Activated gamma-delta T cell treated with Interleukin-2 at 50 U/mL for 16 hours (primary cell): ENCODE measurements at places on chromosomes 7 and 10.
A peak's percentile ranks its signal among the peaks of the same experiment; 100 is the strongest.

DNA sequence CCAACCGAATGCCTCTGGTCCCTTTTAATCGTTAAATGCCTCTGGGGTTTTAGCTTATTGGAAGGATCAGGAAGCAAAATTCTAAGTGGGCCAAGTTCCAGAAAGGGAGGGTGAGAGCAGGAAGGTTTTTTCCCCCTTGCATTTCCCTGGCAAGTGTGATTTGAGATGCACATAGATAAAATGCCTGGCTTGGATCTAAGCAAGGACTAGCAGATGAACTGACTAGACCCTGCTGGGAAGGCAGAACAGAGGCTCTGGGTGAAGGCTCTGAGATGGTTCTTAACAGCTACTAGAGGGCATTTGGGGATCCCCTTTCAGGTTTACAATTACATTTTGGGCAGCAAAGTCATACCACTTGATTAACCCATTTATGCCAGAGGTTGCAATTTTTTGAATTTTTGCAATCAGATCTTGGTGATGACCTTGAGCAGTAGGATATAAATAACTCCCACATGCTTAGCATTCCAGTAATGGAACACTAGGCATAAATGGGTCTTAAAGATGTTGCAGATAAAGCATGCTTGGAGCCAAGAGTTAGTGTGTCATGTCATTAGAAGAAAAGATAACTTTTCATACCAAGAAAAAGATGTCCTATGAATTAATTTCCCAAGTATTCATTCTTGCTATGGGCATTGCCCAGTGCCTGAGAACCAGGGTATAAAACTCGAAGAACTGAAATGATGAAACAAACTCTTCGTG lies 205.9 kb downstream of the SEC23IP start:
- no peak for DNase-seq

- no peak for DNase-seq
These were observed 10.0 kb upstream of the LRRC4 start for GRCh38 chr7:128041203-128041602.

DNA sequence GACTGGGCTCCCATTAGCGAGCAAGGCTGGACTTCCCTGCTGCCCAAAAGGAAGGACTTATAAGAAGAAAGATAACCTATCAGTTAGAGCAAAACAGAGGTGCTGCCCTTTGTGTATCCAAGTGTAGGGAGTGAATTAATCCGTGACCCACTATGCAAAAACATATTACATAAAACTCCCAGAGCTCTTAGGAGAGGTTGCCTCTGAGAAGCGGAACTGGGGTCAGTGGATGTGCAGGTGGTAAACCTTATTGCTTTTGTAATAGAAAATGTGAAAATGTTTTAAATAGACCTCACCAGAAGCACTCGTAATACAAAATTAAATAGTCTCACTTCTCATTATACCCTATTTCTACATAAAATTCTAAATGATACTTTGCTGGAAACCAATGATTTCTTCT lies 17.1 kb upstream of the IL6 start:
- DNase-seq = no peak

GRCh38 chr7:1234881-1235500 lies 2.3 kb downstream of the UNCX start:
- DNase-seq = no peak

DNA sequence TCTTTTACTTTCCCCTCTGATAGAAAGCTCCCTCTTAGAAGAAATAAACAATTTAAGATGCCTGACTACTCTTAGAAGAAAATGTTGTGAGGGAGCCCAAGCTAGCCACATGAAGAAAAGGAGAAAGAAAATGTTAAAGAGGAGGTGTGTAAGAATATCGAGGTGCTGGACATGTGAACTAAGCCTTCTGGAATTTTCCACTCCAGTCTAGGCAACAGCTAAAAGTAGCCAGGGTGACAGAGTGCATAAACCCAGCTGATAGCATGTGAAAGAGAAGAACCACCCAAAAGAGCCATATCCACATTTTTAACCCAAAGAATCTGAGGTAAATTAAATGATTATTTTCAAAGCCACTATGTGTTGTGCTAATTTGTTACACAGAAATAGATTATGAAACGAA lies 1690.6 kb upstream of the LRRTM3 start:
- DNase-seq = no peak

DNA sequence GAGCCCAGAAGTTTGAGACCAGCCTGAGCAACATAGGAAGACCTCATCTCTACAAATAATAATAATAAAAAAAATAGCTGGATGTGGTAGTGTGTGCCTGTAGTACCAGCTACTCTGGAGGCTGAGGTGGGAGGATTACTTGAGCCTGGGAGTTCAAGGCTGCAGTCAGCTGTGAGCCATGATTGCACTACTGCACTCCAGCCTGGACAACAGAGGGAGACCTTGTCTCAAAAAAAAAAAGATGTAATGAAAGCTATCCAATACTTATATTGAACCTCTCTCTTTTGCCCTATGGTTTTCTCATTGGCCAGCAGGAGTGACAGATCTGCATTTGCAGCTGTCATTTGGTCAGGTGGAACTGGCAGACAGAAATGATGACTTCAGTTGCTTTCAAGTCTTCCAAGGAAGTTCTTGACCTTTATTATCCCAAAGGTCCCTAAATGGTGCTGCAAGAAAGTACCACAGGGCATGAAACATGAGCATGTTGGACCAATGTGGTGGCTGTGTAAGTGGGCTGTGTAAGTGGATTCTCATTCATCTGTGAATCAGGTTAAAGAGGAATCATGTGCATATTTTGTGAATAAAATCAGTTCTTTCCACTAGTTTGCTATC lies 99.4 kb downstream of the CALD1 start:
- DNase-seq = no peak

DNA sequence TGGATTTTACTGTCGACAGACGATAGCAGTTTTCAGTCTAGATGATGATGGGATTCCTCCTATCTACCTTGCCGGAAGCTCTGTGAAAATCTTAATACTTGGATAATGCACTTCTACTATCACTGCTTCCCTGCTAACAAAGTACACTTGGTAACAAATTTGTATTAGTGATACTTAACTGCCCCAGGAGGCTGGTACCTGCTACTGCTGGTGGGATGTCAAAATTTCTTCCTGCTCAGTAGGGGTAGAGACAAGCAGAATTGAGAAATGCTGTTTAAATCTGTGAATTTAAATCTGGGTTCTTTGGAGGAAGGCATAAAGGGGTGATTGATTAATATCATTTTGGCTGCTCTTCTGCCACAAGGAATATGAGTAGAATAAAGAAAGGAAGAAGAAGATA lies 99.8 kb upstream of the STRIP2 start:
- no peak for DNase-seq

DNA sequence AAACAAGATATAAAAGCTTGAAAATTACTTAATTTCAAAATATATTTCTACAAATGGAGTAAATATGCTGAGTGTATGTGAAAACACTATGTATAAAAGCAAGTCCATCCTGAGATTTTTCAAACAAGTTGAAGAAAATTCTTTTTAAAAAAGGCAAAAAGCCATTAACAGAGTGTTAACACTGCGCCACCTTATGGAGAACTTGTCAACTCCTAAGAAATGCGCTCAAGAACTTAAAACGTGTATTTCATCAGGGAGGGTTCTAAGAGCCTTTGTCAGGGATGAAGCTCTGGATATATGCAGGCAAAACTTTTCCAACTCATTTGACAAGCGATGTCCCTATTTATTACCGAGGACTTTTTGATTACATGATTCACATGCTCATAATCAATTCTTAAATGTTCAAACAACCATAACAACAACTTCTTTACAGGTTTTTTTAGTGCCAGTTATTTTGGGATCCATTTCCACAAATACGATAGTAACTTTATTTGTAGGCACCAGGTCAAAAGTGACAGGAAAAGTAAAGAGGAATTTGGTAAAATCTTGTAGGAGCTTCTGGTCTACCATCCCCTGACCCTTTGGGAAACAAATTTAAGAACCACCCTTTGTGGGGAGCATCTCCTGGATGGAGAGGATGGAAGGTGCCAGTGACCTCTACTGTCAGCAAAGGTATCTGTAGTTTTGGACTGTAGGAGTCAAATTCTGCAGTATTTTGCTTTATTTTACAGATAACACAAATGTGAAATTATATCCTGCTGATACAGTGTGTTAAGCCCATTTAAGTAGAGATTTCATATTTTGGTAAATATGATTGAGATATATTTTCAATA lies 23.2 kb downstream of the CALCR start:
- no peak for DNase-seq

- no peak for DNase-seq
These were observed 51.9 kb downstream of the AOC1 start for GRCh38 chr7:150904011-150904909.

GRCh38 chr10:76711222-76711997 lies 926.2 kb downstream of the KCNMA1 start:
- no peak for DNase-seq

- DNase-seq = no peak
These were observed 1.4 kb upstream of the RTKN2 start for GRCh38 chr10:62270020-62270419.

DNA sequence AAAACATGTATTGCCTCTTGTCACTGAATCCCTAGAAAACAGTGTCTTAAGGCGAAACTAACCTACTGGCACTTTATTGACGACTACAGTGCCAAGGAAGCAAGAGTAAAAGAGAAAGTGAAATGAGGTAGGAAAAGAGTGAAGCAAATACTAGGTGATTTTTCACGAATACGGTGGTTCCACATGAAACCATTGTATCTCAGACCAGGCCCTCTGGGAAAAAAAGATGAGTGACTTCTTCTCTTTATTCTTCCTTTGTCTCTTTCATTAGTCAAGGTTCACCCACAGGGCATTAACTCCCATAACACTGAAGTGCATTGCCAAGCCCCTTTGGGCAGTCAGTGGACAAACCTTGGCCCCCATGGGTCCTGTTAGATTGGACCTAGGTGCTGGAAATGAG lies 16.2 kb upstream of the MACC1 start:
- no peak for DNase-seq

- DNase-seq = peak; percentile 45
These were observed 67.9 kb upstream of the PDZD8 start for GRCh38 chr10:117442944-117443685.

- DNase-seq = no peak
These were observed 55.4 kb downstream of the FAM241B start for GRCh38 chr10:69685426-69685801.

GRCh38 chr10:130160775-130161174 lies 24.6 kb downstream of the GLRX3 start:
- no peak for DNase-seq

DNA sequence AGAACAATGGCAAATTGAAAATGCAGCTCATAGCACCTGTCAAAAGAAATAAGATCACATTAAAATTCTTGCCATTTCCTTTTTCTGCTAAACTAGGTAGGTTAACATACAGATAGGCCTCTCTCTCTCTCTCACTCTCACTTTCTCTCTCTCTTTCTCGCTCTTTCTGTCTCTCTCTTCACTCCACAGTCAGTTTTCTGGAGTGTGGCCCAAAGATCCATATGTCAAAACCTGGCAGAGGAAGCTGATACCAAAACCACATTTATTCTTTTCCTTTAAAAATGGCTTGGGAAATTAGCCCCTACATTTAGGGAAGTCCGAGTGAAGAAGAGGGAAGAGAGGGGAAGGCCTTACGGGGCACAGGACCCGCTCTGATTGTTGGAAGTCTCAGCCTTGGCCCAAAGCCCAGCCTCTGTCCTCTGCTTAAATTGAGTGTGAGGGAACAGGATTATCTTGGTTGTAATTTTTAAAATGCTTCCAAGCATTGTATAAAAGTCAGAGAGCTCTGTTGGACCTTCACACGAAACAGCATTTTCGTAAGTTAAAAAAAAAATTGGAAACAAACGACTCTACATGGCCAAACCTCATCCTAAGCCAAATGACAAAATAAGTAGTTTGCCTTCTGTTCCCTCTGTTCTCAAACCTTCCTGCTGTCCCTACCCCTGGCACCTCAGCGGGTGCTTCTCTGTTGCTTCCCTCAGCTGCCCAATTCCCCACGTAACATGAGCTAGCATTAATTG lies 83.2 kb downstream of the FRMD4A start:
- DNase-seq = no peak

DNA sequence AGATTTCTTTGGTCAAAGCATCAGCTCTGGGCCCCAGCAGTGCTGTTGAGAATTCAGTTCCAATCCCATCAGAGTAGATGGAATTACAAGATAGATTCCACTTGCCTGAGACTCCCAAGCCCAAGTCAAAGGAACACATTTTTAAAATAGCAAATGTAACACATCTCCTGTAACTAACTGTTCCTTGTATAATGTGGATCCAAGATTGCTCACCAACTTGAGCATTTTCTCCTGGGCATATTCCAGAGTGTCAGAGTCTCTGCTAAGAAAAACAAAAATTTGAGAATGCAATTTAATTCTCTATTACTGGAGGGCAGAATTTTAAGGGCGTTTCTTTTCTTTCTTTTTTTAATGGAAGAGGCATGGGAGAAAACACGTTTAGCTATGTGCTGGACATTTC lies 136.7 kb downstream of the NEBL start:
- no peak for DNase-seq

- no peak for DNase-seq
These were observed 37.2 kb downstream of the ANKIB1 start for GRCh38 chr7:92282930-92283329.

DNA sequence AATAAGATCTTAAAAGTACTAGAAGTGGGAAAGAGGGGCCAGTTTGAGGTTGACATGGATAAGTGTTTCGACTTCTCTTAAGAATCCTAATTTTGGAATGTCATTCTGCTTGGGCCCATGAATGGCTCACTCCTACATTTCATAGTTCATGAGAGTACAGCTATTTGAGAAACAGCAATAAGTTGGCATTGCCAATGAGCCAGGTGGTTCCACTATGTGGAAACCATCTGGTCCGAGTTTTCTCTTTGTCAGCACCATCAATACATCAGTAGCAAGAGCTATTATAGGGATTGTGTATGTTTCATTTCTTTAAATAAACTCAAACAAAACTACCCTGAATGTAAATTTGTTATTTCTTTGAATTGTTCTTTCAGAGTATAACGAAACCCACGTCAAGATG lies 78.1 kb upstream of the NEBL start:
- DNase-seq = no peak

DNA sequence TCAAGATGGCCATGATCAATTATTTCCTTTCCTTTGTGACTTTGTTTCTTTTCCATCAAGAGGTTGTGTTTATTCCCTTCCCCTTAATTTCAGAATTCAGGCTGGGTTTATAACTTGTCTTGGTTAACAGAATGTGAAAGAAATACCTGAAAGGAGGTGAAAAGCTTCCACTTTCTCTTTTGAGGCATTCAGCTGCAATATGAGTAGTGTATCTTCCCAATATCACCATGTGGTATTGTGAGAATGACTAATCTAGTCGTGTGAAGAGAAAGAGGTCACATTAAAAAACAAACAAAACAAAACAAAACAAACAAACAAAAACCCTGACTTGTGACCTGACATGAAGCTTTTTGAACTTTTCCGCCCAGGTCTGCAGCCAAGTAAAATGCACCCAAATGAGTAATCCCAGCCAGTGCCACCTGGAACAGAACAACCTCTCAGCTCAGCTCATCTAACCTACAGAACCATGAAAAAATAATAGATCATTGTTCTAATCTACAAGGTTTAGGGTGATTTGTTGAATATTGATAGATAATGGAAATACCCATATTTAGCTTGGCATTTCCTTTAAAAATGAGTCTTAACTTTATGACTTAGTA lies 70.8 kb upstream of the TEX47 start:
- no peak for DNase-seq

- peak; percentile 5 for DNase-seq
These were observed 575 bp downstream of the DLG5 start for GRCh38 chr10:77925795-77926565.

- no peak for DNase-seq
These were observed 430.3 kb downstream of the SORCS1 start for GRCh38 chr10:106734220-106734619.

- DNase-seq = no peak
These were observed 52.4 kb downstream of the SORBS1 start for GRCh38 chr10:95508730-95509129.

GRCh38 chr10:6033954-6034353 lies 28.2 kb downstream of the IL2RA start:
- DNase-seq = no peak

- no peak for DNase-seq
These were observed 68.9 kb downstream of the OR13A1 start for GRCh38 chr10:45246522-45246921.
